NCI-H524 (cell line): ENCODE measurements at places on chromosomes 6 and 20.

- DNase-seq, result no peak
Measured at GRCh38 chr6:71222671-71223070, 65.9 kb upstream of the OGFRL1 start.

DNA sequence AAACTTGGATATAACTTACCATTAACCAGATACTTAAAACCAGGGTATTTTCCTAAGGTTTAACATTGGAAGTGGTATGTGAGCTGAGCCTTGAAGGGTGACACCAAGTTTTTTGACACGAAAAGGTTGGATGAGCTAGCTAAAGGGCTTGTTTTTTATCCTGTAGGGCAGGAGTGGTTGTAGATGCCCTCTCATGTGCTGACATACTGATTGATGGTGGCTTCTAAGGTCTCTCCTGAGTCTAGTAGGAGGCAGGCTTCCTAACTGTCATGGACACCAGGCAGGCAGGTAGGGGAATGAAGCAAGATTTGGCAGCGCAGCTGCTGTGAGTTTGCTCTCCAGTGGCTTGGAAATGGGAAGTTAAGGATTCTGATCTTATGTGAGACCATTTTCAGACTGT is 66.1 kb downstream of the FOXO3 start:
- no peak for DNase-seq

- DNase-seq, result peak; percentile 75
Measured at GRCh38 chr20:57097245-57097915, 169.1 kb downstream of the BMP7 start.

DNA sequence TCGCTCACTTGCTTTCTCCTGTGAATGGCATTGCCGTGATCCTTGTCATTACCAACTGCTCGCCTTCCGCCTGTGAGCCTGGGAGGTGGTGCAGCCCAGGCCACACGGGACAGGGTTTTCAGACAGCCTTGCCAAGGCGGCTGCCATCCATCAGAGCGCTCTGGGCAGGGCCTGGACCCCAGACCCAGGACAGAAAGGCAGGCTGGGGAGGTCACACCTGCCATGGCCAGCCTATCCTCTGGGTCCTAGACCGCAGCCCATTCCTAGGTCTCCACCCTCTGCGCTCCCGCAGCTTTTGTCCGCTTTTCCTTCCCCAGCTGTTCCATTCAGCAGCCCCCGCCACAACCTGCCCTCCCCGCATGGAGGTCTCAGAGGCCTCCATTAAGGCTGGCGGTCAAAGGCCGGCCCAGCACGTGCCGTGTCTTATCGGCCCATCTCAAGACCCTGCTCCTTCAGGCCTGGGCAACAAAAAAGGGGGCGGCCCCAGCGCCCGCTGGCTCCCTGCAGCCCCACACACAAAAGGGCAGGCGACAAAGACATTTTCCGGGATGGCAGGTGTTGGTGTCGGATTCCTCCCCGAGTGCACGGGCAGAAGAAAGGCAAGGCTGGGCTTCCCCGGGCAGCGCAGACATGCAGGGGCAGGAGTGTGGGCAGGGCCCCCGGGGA is 28.1 kb downstream of the INSM1 start:
- DNase-seq, result no peak

GRCh38 chr6:132067286-132067685 is 116.1 kb upstream of the CCN2 start:
- no peak for DNase-seq

DNA sequence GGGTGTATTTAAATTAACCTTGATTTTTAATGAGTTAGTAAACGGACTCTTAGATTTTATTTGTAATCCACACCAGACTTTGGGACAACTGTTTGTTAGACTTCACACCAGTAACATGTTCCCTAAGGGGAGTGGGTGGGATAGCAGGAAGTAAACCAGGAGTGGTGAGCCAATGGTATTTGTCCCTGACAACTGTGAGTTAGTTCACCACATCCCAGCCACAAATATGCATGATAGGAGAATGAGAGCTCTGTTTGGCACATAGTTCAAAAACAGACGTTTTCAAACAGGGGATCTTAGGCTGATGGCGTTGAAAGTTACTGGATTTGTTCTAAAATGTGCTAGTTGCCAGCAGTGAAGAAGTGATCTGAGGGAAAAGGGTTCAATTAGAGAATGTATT is 18.7 kb upstream of the COL10A1 start:
- DNase-seq, result no peak

GRCh38 chr6:5950361-5950785 is 56.4 kb downstream of the NRN1 start:
- DNase-seq, result no peak

DNA sequence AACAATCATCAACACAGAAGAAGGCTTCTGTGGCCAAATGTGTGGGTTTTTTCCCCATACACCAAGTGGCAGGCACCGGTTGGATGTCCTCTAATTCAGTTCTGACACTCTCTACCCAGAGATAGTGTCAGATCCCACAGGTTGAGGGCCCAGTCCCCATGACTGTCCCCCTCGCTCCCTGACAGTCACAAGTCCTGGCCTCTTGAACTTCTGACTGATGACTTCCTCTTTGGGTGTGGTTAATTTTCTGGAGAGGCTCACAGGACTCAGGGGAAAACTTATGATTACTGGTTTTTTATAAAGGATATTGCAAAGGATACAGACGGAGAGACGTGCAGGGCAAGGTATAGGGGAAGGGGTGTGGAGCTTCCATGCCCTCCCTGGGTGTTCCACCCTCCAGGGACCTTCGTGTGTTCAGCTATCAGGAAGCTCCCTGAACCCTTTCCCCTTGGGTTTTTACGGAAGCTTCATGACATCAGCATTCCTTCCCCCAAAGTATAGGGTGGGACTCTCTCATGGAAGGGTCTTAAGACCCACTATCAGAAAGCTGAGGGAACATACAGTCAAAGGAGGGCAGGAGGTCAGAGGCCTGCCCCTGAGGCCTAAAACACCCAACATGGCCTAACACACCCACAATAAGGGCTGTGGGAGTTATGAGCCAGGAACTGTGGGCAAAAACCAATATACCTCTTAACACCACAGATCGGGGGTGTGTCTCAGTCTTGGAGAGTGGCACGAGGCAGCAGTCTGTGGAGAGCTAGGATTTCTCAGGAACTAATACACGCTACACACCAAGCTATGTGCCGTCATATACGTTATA is 33.3 kb downstream of the FARS2 start:
- DNase-seq, result no peak

- DNase-seq, result no peak
Measured at GRCh38 chr6:16857969-16858592, 96.8 kb upstream of the ATXN1 start.

GRCh38 chr20:52103335-52103912 is 88.2 kb downstream of the ZFP64 start:
- no peak for DNase-seq

DNA sequence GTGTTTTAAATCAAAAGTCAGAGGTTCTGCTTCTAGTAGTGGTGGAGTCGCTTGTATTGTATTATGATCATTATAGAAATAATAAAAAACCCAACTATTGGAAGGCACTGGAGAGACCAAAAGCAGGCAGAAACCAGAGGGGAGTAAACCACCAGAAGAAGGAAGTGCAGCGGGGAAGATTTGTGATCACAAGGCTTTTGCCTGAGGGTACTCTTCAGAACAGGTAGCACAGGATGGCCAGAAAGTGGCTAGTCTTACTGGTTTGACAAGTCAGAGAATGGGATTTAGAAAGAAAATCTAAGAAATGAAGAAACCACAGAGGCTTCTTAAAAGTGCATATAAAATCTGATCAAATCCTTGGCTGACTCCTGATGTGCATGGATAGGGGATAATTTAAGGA is 24.0 kb downstream of the MAPK13 start:
- no peak for DNase-seq

DNA sequence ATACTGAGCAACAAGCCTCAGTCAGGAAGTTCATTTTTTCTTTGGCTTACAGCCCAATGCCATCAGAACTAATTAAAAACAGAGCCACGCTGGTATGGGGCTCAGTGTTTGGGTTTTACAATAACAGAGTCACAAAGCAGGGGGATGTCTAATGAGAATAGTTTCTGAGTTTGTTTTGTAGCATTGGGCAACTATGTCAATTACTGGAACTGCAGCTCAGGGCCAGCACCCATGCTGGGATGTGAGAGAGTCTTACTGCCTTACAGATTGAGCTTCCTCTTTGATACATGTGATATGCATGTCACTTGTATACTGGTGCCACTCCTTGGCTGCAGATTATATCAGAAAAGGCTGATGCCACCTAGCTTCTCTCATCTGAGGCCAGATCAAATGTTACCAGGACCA is 117.6 kb downstream of the TFAP2B start:
- no peak for DNase-seq

DNA sequence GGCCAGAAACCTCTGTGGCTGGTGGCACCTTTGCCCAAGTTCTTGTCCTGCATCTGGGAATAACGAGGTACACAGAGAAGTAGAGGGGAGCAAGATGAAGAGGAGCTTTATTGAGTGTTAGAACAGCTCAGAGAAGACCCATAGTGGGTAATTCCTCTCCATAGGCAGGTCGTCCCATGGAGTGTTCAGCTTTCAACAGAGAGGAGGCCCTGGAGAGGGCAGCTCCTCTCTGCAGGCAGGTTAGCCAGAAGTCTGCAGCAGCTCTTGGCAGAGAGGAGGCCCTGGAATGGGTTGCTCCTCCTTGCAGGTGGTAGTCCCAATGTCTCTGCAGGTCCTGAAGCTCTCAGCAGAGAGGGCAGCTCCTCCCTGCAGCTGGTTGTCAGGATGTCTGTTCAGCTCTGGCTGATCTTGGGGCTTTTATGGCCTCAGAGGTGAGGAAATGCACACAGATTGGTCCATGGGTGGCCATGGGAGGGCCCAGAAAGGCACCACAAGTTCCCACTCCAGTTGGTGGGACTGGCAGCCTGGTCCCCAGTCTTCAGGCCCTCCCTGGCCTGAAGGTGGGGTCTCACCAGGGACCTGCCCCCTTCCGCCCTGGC is 89.0 kb downstream of the IPCEF1 start:
- no peak for DNase-seq

- no peak for DNase-seq
Measured at GRCh38 chr20:33339515-33340058, 56.6 kb downstream of the BPIFB1 start.

DNA sequence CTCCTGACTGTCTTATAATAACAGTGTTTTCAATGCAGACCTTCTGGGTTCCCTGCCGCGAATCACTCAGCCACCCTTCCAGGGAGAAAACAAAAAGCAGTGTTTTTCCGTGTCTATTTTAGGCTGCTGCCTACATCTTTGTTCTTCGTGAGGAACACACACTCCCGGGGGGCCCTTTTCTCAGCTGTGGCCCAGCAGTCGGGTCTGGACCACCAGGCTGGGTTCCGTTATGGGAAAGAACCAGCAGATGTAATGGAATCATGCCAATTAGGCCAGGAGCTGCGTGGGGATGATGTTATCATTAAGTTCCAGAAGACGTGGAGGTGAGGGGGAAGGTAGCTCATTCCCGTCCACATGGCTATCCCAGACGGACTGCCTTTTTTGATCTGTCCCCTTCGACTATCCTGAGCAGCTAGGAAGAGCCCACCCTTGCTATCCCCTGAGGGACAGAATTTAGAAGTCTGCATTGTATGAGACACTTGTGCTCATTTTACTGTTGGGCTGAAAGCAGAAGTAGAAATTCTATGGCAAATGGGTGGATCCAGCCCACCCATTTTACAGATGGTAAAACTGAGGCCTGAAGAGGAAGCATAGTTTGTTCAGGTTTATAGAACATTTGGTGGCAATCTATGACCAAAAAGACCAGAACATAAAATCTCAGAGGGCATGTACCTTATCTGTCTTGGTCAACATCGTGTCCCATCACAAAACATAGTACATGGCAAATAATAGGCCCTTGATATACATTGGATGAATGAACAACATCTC is 54.5 kb downstream of the KCNB1 start:
- no peak for DNase-seq

DNA sequence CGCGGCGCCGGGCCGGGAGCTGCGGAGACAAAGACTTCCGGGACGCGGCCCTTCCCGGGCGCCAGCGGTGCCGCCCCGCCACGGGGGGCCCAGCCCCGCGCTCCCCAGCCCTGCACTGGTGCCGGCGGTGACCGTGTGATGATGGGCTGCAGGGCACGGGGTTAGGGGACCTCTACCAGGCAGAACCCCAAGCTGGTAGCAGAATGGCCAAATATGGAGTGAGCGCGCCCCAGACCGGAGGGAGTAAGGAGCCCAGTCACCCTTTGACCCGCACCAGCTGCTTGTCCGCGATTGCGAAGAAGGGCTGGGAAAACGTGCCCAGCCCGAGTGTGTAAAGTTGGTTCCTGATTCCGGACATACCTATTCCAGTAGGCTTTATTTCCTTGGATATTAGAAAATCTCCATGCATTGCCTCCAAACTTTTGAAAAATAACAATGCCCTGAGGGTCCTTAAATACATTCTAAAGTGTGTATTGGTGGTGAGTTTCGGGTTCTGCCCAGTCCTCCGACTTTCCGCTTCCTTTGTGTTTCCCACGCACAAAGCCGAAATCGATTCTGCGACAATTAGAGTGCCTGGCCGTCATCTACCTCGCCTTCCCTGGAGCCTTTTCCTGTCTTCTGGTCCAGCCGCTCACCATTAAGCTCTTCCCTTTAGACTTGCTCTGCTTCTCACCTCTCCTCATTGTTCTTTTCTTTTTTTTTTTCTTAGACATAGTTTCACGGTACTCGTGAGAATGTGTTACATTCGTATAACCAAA is 1.1 kb downstream of the ABRACL start:
- DNase-seq, result peak; percentile 40

GRCh38 chr20:43302936-43303335 is 113.2 kb upstream of the PTPRT start:
- DNase-seq, result no peak
